Esophagus squamous epithelium (tissue), 5 donors: ENCODE measurements at places on chromosomes 5 and 9. TPM values are rescaled to one million over a fixed set of nuclear protein-coding genes. Genes with fewer than 3 reads are reported as not detected.

Gene SLC35D2
- 28.5 TPM for total RNA-seq

GRCh38 chr5:143554187-143554717, 150.8 kb upstream of the NR3C1 start:
- no peaks in the 10 kb centered on the region for H3K27me3 ChIP-seq
- H3K27ac ChIP-seq: no peak overlapping the region
- H3K4me3 ChIP-seq: no peak overlapping the region
- no peaks in the 10 kb centered on the region for H3K36me3 ChIP-seq
- no peak for DNase-seq

DNA sequence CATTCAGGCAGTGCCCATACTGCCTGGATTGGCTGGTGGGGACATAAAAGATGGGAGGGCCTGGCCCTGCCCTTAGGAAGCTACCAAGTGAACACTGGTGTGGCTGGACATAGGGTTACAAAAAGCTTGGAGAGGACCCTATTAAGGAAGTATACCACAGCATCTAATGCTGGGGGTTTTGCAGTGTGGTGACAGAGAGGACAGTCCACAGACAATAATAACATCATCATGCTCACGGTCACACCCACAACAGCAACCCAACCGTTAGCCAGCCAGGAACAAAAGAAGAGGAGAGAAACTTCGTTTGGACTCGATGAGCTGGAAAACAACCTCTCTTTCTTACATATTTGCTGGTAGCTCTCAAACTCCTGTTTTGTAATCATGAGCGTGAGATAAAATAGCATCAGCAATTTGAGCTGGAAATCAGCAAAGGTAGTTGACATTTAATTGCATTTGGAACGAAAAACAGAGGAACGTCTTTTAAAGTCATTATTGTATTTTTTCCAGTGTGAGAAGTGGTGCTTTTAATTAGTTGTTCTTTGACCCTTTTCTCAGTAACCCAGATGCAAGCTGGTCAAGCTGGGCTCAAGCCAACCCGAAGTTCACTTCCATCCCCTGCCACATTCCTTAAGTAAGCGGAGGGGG, 73.4 kb downstream of the NSG2 start:
- DNase-seq: no peak
- H3K36me3 ChIP-seq: no peaks in the 10 kb centered on the region
- no peak overlapping the region for H3K27ac ChIP-seq
- H3K4me1 ChIP-seq: no peaks in the 10 kb centered on the region

- no peaks in the 10 kb centered on the region for H3K36me3 ChIP-seq
- H3K4me3 ChIP-seq: no peak overlapping the region
- no peak overlapping the region for H3K27ac ChIP-seq
- no peak for DNase-seq
Observed at GRCh38 chr5:126188804-126189203, 234.4 kb upstream of the GRAMD2B start.

Gene HMGCS1
- total RNA-seq: 86.6 TPM
